T-cell (primary cell): ENCODE measurements at places on chromosomes 7 and 10.

DNA sequence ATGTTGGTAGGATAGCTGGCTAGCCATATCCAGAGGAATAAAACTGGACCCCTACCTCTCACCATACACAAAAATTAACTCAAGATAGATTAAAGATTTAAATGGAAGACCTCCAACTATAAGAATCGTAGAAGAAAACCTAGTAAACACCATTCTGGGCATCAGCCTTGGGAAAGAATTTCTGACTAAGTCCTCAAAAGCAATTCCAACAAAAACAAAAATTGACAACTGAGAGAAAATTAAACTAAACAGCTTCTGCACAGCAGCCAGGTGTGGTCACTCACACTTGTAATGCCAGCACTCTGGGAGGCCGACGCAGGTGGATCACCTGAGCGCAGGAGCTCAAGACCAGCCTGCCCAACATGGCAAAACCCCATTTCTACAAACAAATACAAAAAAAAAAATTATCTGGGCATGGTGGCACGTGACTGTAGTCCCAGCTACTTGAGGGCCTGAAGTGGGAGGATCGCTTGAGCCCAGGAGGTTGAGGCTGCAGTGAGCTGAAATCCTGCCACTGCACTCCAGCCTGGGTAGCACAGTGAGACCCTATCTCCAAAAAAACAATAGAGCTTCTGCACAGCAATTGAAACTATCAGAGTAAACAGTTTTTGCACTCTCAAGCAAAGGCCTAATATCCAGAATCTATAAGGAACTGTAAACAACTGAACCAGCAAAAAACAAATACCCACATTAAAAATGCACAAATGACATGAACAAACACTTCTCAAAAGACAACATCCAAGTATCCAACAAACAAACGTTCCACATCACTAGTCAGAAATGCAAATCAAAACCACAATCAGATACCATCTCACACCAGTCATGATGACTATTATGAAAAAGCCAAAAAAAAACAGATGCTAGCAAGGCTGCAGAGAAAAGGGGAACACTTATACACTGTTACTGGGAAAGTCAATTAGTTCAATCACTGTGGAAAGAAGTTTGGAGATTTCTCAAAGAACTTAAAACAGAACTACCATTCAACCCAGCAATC is 4.8 kb downstream of the CRPPA start:
- no peak for DNase-seq

DNA sequence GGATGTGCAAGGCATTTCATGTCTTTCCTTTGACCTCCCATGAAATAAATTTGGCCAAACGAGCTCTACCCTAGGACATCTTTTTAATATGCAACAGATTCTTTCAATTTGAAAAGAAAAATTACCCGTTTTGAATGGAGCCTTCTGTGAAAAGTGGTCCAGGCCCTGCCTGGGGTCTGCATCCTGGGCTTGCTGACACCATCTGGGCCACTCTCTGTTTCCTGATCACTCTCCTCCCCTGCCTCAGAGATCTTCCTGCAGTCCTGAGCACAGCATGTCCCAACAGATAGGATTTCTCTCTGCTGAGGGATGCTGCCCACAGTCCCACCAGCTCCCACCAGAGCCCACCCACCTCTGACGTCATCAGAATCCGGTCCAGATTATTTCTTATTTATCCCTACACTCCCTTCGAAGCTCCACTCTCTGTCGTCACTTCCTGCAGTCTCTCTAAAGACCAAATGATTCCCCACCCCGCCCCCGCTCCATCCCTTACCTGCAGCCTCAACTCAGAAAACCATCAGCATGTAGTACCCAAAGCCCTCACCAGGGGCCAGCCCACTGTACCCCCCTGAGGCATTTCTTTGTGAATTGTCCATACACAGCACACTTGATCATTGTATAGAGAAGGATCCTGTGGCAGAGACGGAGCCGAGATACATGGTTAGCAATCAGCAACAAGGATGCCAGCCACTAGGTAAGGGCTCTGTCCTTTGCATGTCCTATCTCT is 192.1 kb upstream of the MGMT start:
- DNase-seq: no peak

GRCh38 chr10:71203716-71204115 is 8.7 kb upstream of the UNC5B start:
- DNase-seq: no peak

DNA sequence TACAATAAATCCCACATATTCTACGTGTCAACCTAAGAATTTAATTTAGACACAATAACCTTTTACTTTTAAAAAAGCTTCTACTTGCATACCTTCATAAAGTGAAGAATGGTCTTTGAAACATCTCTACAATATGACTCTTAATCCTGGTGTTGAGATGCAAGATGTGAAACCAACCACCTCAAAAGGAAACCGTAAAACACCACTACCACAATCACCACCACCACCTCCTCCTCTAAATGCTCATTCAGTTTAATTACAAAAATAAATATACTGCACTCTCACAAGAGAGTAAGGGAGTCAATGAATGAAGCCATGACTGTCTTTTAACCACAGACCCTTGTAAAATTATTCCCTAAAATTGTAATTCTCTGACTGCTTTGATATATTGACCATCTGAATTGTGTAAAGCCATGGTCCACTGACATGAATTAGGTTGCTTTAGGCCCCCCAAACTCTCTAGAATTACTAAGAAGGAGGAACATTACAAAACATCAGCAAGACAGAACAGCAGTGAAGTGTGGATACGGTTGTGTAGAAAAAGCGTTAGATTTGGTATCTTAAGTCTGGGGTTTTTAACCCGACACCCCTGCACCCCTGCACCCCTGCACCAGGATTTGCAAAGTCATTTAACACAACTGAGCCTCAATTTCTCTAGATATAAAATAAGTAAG is 171.4 kb downstream of the SFMBT2 start:
- DNase-seq: no peak

DNA sequence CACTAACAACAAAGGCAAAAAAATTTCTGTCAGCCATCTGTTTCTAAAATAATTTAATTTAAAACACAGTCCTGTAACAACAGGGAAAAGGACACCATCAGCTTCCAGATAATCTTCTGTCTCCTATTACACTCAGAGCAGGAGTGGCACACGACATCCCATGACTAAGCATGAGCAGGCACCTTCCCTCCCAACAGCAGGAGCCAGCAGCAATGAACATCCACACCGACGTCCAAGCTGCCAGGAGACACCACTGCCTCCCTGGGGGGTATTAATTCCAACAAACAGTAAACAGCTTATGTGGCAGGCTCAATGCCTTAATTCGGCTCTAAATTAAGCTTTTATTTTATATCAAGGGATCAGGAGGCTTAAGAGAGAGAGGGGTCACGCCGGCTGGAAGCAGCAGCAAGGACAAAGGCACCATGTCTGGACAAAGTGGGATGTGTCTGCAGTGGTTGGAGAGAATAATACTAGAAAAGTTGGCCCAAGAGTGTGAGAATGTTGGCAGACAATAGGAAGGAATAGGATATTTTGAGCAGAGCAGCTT is 45.7 kb downstream of the KIAA1549 start:
- DNase-seq: no peak

DNA sequence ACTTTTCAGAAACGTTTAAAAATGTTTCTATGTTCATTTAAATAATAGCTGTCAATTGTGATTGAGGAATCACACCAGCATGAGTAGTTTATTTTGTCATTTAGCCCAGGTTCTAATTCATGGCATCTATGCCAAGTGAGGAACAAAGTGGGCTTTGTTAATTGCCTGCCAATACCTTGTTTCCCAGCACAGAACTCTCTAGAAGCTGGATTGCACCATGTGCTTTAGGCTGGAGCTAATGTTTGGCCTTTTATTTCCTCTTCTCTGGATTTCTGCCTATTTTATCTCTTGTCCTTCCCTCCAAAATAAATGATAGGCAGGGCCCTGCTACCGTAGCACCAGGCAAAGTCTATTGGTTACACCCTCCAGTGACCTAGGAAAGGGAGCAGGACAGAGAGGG is 109.9 kb upstream of the ITGB1 start:
- no peak for DNase-seq

DNA sequence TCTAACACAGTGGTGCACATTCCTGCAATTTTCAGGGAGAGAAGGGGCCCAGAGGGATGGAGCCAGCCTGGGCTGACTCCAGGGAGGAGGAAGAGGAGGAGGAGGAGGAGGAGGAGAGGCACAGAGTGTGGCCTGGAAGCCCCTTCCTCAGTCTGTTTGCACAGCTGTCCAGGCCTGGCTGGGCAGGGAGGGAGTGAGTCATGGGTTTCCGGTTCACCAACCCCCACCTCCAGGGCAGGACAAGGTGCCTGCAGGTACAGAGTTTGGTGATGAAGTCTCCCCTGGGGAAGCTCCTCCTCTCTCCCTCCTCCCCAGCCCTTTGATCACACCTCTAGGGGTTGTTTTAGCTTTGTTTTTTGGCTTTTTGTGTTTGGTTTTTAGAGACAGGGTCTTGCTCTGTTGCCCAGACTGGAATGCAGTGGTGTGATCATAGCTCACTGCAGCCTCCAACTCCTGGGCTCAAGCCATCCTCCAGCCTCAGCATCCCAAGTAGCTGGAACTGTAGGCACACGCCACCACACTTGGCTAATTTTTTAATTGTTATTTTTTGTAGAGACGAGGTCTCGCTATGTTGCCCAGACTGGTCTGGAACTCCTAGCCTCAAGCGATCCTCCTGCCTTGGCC is 77.5 kb upstream of the CUX1 start:
- DNase-seq: no peak

DNA sequence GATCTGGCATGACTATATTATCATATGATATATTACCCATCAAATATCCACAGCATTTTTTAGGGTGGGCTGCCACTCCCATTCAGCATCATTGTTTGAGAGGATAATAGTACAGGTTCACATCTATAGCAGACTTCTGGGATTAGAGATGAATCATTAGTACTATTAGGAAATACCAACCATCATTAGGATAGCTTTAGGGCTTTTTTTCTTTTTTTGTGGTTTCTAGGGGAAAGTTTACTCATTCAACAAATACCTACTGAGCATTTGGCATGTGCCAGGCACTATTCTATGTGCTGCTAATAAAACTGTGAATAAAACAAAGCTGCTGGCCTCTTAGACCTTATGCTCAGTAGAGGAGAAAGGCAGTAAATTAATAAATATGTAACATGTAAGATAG is 40.6 kb downstream of the NHLRC2 start:
- no peak for DNase-seq

GRCh38 chr10:50379616-50380015 is 128.3 kb upstream of the ASAH2 start:
- DNase-seq: no peak

DNA sequence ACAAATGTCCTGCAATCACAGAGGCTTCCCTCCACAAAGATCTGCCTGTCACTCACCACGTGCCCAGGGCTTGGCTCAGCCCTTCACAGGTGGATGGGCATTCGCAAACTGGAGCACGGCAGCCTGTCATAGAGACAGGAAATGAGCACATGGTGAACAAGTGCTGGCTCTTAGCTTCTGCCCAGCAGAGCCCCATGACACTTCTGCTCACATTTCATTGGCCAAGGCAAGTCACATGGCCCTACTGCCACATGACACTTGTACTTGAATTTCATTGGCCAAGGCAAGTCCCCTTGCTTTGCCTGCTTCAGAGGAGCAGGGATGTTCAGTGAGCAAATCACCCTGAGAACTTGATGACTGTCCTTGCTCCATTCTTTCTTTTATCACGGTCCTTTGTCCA is 110.8 kb upstream of the PPP2R2D start:
- no peak for DNase-seq

GRCh38 chr10:2117641-2118040 is 380.3 kb upstream of the ADARB2 start:
- DNase-seq: no peak

DNA sequence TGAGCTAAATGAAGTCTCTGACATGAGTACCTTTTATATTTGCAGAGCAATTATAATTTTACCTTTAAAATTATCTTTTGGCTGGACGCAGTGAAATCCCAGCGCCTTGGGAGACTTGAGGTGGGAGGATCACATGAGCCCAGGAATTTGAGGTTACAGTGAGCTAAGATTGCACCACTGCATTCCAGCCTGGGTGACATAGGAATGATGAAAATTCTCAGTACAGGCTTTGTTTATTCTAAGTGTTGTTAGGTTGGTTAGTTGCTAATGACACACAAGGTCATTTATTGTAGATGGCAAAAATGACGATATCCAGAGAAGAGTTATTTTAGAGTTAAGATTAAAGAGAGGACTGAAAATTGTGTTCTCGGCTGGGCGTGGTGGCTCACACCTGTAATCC is 87.6 kb downstream of the XRCC2 start:
- no peak for DNase-seq

- DNase-seq: no peak
Measured at GRCh38 chr10:11699550-11700097, 42.6 kb upstream of the ECHDC3 start.

DNA sequence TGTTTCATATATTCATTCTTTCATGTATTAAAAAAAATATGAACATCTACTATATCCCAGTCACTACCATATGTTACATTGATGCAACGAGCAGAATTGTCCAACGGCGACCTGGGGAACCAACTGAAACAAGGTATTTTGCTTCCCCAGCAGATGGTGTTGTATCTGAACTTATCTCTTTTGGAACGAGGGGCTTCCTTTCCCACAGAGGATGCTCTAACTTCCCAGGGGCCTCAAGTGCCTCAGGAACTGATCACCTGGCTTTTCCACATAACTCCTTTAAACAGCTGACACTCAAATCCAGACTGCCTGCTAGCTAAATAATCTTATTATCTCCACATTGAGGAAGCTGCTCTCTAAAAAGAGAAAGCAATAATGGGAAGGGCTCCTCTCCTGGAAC is 259.3 kb downstream of the HTR7 start:
- DNase-seq: no peak

- DNase-seq: no peak
Measured at GRCh38 chr10:75437693-75438092, 6.3 kb downstream of the LRMDA start.

- DNase-seq: no peak
Measured at GRCh38 chr10:90470966-90471365, 386.9 kb downstream of the HTR7 start.

- no peak for DNase-seq
Measured at GRCh38 chr10:130921911-130922440, 389.5 kb downstream of the TCERG1L start.

DNA sequence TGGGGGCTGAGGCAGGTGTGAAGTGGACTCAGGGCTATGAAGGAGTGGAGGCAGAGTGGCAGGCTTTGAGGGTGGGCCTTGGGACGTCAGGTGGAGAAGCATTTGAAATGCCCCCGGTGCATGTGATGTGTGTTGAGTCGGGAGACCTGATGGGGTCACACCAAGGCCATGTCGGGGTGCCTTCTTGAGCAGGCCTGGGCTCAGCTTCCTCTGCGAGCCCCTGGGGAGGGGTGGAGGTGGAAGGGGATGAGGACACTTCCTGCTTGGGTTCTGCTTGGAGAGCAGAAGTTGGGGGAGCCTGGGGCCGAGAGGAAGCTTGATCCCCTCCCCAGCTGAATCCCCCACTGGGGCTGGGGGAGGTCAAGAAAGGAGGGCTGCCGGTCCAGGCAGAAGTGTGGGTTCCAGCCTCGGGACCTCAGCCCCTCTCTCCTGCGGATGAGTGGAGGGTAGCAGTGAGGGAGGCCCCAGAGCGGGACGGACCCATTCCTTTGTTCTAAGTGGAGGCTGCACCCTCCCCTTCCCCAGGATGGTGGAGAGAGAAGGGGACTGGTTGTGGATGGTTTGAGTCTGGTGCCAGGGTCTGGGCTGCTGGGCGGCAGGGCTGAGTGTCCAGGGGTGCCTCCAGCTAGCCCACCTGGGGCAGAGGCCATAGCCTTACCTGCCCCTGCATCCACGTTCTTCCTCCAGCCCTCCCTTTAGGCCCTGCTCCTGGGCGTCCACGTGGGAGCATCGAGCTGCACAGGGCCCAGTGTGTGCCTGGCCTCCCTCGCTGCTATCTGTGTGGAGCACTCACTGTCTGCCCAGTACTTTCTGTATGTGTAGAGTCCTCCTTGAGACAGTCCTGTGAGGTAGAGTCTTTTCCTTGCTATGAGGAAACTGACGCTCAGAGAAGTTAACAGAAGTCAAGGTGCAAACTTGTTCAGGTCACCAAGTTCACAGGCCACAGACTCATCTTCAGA is 36.7 kb downstream of the PRF1 start:
- DNase-seq: no peak
